ENCODE measurements at places on chromosomes 7 and 10. TPM values are rescaled to one million over a fixed set of nuclear protein-coding genes. Genes with fewer than 3 reads are reported as not detected.

GRCh38 chr7:142968229-142968628 lies 6.1 kb upstream of the KEL start:
- no peak overlapping the region for H3K27ac ChIP-seq
- DNase-seq, result no peak
- H3K4me3 ChIP-seq, result no peak overlapping the region
- no peaks in the 10 kb centered on the region for H3K4me1 ChIP-seq
- peaks cover 14% of the 10 kb centered on the region for H3K27me3 ChIP-seq

The PARD3 gene
- 0.25 TPM for total RNA-seq

GRCh38 chr7:132804849-132805485 lies 228.7 kb upstream of the PLXNA4 start:
- no peaks in the 10 kb centered on the region for H3K4me1 ChIP-seq
- no peak overlapping the region for H3K27ac ChIP-seq
- no peaks in the 10 kb centered on the region for H3K27me3 ChIP-seq
- DNase-seq, result no peak
- H3K36me3 ChIP-seq, result no peaks in the 10 kb centered on the region
- H3K4me3 ChIP-seq, result no peak overlapping the region

DNA sequence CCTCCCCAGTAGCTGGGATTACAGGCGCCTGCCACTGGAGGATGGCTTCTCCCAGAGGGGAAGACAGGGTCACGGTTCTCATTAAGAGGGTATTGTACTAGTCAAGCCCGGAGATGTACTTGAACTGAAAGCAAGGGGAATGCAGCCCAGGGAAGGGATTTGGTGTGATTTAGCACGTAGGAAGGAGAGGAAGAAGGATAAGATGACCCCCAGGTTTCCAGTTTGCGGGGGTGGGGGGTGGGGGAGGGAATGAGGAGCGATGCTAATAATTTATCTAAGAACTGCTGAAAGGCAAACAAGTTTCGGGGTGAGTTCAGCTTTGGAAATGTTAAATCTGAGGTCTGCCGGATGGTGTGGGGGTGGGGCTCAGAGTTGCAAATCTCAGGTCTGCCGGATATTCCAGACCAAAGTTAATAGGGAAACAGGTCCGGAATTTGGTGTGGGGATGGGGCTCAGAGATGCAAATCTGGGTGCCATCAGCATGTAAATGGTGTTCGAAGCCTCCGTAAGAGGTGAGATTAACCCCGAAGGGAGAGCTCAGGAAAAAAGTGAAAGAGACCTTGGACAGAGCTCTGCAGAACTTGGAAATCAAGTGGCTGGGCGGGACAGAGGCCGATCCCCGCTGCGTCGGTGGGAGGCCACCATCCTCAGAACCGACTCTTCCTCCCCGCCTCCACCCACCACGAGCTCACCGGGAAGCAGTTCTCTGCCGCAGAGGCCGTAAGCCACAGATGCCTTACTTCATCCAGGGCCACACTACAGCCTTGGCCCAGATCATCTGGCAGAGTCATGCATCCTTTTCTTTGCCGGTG lies 1.6 kb upstream of the SEPHS1 start:
- peak; percentile 8 for DNase-seq
- H3K27me3 ChIP-seq, result no peaks in the 10 kb centered on the region
- H3K27ac ChIP-seq, result peak overlapping the region; percentile 14
- no peak overlapping the region for H3K4me3 ChIP-seq

The CCL24 gene
- not detected for total RNA-seq

GRCh38 chr7:132430861-132431822 lies 145.1 kb downstream of the PLXNA4 start:
- no peak overlapping the region for H3K4me3 ChIP-seq
- no peaks in the 10 kb centered on the region for H3K27me3 ChIP-seq
- DNase-seq, result peak; percentile 76
- H3K36me3 ChIP-seq, result no peaks in the 10 kb centered on the region

- H3K36me3 ChIP-seq, result no peaks in the 10 kb centered on the region
- H3K4me3 ChIP-seq, result no peak overlapping the region
- DNase-seq, result no peak
- no peaks in the 10 kb centered on the region for H3K27me3 ChIP-seq
Measured at GRCh38 chr10:53646525-53646924, 873.9 kb upstream of the MBL2 start.

- no peaks in the 10 kb centered on the region for H3K27me3 ChIP-seq
- H3K4me1 ChIP-seq, result no peaks in the 10 kb centered on the region
- H3K4me3 ChIP-seq, result no peak overlapping the region
- no peak for DNase-seq
- H3K27ac ChIP-seq, result no peak overlapping the region
Measured at GRCh38 chr10:32023264-32023663, 33.0 kb downstream of the KIF5B start.

DNA sequence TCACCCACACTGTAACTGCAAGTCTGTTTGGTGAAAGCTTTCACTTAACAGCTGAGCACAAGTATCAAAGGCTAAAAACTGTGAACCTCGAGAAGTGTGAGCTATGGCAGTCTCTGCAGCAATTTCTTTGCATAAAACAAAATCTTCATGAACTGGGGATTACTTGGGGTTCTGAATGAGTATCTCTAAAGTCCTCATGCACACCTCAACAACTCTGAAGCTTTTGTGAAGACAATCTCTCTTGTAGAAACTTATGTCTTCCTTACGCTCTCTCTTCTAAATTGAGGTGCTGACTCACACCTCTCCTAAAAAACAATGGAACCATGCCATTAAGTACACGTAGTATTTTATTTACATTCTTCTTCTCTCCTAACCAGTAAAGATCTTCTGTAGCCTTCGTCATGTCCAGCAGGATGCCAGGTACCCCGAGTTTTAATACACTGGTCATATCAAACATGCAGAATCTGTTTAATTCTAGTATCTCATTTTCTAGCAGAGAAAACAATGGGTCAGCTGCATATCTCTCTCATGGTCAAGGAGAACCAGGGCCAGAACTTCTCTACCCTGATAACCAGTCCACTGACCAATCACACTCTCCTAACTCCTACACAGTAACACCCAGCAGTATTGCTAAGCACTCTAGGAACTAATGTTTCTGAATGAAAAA lies 76.9 kb downstream of the UBE2H start:
- no peaks in the 10 kb centered on the region for H3K27me3 ChIP-seq
- H3K27ac ChIP-seq, result no peak overlapping the region
- peaks cover 30% of the 10 kb centered on the region for H3K4me1 ChIP-seq
- DNase-seq, result no peak
- H3K36me3 ChIP-seq, result peaks cover 11% of the 10 kb centered on the region

Measured in CD4-positive, alpha-beta memory T cell (primary cell).